ENCODE measurements at places on chromosomes 5 and 9.

DNA sequence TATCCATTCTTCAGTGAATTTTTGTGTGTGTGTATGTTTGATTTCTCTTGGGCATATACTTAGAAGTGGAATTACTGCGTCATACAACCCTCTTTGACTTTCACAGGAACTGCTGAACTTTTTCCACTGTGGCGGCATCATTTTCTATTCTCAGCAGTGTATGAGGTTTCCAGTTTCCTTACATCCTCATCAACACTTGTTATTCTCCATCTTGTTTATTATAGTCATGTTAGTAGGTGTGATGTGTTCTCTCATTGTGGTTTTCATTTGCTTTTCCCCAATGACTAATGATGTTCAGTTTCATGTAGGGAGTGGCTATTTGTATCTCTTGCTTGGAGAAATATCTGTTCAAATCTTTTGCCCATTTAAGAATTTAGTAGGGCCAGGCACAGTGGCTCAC lies 2.6 kb downstream of the ZNF79 start:
- DNase-seq: no peak

DNA sequence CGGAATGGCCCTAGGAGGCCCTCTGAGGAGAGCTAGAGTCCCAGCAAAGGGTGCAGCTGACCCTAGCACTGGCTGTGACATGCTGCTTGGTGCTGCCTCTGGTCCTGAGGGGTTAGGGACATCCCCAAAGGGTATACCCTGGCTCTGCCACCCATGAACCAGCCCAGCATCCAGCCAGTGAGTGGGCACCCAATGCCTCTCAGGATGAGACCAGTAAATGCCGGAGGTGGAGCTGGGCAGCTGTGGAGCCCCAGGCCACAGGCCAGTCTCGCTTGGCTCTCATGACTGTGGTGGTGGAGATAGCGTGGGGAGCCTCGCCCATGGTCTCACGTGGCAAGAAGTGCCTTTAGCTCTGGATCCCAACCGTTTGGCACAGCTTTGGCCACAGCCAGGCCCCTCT lies 3.7 kb upstream of the CEL start:
- no peak for DNase-seq

- DNase-seq: no peak
Measured at GRCh38 chr5:178469975-178470759, 120.0 kb downstream of the COL23A1 start.

- no peak for DNase-seq
Measured at GRCh38 chr5:67093279-67093678, 103.3 kb downstream of the CD180 start.

DNA sequence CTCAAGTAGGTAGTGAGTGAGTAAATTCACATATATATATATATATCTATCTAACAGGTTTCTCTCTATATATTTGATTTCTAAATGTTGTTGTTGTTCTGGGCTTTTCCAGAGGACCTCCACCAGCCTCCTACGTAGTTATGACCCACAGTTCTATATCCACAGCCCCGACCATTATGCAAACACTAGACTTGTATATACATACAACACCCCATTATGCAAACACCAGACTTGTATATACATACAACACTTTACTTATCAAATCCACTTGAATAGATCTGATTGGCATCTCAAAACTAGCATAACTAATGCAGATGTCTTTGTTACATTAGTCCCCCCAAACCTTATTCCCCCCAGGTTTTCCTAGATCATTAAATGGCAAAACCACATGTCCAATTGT lies 108.7 kb downstream of the JAKMIP2 start:
- DNase-seq: peak; percentile 6

- no peak for DNase-seq
Measured at GRCh38 chr9:108101410-108101809, 611.8 kb upstream of the KLF4 start.

DNA sequence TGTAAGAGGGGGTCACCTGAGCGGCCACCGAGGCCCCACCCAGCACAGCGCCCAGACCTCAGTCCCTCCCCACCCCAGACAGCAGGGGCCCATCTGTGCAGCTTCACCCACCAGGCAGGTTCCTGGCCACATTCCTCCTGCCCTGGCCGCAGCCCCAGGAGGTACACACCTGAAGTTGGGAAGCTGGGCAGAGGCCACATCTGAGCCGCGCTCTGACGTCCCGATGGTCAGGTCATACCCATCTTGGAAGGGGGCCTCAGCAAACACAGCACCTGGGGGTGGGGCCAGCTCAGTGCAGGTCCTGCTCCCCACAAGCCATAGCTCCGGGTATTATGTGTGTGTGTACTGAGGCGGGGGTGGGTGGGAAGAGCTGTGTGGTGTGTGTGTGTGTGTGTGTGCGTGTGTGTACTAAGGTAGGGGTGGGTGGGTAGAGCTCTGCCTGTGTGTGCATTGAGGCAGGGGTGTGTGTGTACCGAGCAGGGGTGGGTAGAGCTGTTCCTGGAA lies 5.6 kb downstream of the SPOUT1 start:
- no peak for DNase-seq

DNA sequence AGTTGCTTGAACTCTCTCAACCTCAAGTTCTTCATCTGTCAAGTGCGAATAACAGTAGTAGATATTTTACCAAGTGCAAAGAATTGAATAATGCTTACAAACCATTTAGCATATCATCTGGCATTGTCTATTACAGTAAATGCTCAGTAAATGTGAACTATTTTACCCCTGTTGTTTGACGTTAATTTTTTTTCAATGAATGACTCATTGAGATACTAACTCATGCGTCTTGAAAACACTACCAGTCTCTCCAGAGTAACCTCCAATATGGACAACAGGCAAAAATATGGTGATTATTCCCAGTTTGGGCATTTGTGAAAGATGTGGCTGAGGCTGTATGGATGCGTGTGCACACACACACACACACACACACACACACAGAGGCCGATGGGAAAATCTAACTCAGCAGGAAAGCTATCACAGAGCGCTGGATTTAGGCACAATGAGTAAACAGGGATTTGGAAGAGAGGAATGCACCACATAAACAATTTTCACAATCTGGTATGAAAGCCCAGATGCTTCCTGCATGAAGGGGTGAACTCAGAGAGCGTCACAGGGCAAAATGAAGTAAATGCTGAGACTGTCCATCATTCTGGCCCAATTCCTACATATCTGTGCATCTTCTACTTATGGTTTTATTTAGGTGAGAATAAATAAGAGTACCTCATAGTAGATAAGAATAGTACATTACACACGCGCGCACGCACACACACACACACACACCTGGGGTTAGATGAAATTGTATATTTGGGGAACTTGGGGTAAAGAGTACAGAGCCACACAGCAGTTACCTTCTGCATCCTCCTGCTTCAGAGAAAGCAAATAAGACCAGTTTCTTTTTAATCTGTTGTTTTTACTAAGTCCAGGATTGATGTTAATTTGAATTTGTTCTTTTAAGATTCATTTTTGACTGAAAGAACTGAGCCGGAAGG lies 128.7 kb downstream of the PALM2AKAP2 start:
- DNase-seq: no peak

GRCh38 chr5:135215617-135216470 lies 181.8 kb upstream of the PITX1 start:
- no peak for DNase-seq

DNA sequence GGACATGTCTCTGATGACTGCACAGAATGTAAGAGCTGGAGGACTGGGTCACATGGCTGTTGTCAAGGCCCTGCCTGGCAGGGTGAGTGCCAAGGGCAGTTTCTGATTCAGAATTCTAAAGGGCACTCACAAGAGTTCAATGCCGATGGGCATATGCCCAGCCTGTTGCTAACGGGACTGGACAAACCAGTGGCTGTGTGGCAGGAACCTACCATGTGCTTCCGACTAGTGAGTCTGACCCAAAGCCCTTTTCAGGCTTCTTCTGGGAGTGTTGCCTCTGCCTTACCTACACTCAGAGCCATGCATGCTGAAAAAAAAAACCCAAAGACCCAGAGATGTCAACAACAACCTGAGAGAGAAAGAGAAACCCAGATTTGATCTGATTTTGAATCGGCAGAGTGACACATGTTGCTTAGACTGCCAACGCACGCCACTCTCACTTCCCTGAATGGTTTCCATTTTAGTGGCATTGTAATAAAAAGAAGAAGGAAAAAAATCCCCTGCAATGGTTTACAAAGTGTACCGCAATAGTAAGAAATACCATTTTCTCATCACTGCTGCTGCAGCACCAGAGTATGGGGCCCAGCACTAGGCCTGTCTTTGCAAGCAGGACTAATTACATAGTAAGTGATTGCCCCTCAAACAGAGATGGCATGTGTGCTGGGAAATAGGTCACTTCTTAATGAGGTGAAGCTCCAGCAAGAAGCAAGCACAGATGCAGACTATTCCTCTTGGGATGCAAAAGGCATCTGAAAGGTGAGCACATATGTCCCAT lies 194.3 kb downstream of the PALM2AKAP2 start:
- no peak for DNase-seq

DNA sequence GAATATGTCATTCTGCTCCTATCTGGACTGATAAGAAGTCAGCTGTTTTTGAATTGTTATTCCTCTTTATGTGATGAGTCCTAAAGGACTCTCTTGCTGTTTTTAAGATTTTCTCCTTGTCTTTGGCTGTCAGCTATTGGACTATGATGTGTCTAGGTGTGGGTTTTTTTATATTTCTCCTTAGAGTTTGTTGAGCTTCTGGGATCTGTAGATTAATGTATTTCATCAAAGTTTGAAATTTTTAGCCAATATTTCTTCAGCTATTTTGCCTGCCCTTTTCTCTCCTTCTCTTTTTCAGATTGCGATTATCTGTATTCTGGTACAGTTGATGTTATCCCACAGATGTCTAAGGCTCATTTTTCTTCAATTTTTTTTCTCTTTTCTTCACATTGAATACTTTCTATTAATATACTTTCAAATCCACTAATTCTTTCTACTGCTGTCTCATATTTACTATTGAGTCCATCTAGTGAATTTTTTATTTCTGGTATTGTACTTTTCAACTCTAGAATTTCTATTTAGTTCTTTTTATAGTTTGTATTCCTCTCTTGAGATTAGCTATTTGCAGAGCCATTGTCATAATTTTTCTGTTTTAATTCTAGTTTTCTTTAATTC lies 31.1 kb downstream of the RPS23 start:
- DNase-seq: no peak

DNA sequence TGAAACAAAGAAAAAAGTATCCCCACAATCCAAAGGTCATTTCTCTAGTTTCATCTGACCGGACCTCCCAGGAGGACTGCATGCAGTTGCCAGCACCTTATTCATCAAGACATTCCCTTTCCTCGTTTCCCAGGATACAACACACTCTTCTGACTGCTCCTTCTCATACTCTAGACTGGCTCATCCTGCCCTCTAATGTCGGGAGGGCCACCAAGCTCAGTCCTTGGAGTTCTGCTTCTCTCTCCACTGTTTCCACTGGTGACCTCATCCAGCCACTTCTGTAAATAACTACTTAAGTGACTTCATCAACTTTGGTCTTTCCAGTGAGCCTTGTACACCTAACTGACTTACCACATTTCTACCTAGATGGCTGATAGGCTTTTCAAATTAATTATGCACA lies 179.1 kb downstream of the EPB41L4A start:
- DNase-seq: no peak

DNA sequence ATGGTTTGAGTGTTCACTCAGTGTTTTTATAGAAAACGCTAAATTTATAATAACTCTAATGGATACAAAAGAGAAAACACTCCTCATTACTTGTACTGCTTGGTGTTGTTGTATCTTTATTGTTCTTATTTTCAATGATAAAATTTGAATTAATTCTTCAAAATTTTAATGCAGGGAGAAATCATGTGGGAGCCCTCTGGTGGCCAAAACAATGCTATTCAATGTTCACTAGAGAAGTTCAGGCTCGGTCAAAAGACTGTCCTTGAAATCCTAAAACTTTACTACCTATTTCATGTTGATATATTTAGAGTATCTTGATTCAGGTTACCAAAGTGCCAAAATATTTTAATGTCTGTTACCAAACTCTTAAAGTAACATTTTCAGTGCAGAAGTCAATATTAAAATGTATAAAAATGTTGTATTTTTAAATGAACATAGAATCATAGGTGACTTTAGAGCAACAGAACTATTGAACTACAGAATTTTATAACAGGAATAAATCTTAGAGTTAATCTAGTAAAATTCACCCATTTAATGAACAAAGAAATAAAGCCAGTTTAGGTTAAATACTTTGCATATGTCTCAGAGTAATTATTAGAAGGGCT lies 1259.8 kb downstream of the PTPRD start:
- no peak for DNase-seq

- no peak for DNase-seq
Measured at GRCh38 chr9:79621916-79622575, 50.3 kb downstream of the TLE4 start.

- no peak for DNase-seq
Measured at GRCh38 chr5:73631500-73631899, 5.5 kb downstream of the ARHGEF28 start.

- no peak for DNase-seq
Measured at GRCh38 chr5:1652873-1653697, 129.3 kb upstream of the LPCAT1 start.

GRCh38 chr5:43469671-43470391 lies 13.8 kb downstream of the TMEM267 start:
- no peak for DNase-seq

DNA sequence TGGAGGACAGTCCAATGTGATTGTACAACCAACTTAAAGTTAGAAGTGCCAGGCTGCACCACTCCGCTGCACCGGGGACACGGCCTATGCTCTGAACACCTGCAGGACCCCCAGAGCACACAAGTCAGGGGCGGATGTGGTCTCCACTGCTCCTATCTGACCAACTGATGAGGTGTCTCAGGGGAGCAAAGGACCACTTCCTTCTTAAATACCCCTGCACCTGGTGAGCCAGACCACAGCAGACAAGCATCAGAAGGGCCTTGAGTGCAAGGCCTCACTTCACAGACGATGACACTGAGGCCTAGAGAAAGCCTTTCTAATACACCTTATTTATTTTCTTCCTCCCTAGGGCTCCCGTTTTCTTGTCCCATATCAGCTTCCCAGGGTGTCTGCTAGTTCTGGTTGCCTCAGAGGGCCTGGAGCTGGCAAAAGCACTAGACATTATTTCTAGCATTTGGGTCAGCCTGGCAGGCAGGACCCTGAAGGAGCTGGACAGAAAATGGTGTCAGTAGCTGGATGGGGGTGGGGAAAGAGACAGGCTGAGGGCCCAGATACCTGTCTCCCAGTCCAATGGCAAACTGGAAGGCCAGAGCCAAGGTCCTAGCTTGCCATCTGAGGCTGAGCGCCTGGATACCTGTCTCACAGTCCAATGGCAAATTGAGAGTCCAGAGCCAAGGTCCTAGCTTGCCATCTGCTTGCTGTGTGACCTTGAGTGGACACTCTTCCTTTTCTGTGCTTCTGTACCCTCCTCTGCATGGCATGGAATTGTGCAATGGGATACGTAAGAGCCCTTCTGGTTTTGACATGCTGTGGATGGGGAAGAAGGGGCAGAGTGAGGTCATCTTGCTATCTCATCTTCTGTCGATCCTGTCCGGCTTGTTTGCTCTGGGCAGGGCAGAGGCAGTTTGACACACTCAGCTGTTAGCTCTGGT lies 9.0 kb downstream of the CCDC69 start:
- DNase-seq: no peak

DNA sequence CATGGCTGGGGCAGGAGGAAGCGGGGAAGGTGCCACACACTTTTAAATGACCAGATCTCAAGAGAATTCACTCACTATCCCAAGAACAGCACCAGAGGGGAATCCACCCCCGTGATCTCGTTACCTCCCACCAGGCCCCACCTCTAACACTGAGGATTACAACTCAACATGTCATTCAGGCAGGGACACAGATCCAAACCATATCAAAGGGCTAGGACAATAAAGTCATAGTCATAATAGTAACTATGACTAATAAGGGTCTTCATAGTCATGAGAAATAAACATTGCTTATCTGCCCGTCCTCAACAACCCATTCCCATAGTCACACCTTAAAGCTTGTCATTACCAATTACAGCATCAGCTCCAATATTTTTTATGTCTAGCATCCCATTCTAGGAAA lies 65.3 kb upstream of the SMC2 start:
- no peak for DNase-seq

- no peak for DNase-seq
Measured at GRCh38 chr9:136997371-136997770, 1.0 kb upstream of the CLIC3 start.

Data from NCI-H510A (cell line).